ENCODE measurements at places on chromosomes 2 and 18.

GRCh38 chr2:221134718-221135117 is 437.4 kb downstream of the EPHA4 start:
- H3K27ac ChIP-seq: no peak overlapping the region
- H3K27me3 ChIP-seq: no peaks in the 10 kb centered on the region
- no peaks in the 10 kb centered on the region for H3K36me3 ChIP-seq
- no peak overlapping the region for H3K4me3 ChIP-seq
- no peaks in the 10 kb centered on the region for H3K4me1 ChIP-seq
- DNase-seq: no peak

GRCh38 chr2:180647621-180648020 is 332.8 kb upstream of the UBE2E3 start:
- no peak overlapping the region for H3K4me3 ChIP-seq
- no peak overlapping the region for H3K27ac ChIP-seq
- no peak for DNase-seq

GRCh38 chr2:101942851-101943250 is 48.9 kb upstream of the IL1R2 start:
- H3K36me3 ChIP-seq: no peaks in the 10 kb centered on the region
- no peak overlapping the region for H3K4me3 ChIP-seq
- DNase-seq: no peak

DNA sequence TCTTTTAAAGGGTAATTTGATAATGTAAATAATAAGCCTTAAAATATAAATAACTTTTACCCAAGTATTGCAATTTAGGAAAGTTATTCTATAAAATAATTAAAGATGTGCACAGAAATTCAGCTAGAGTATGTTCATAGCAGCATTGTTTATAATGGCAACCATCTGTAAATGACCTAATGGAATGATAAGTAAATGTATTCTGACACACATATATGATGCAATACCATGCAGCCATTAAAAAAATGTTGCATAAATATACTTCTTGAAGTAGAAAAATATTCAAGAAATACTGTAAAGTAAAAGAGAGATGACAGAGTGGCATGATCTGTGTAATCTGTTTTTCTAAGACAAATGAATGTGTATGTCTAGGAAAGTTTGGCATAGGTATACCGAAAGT is 545.7 kb downstream of the ZEB2 start:
- no peak overlapping the region for H3K4me3 ChIP-seq
- no peaks in the 10 kb centered on the region for H3K36me3 ChIP-seq
- H3K27ac ChIP-seq: no peak overlapping the region
- DNase-seq: no peak
- H3K27me3 ChIP-seq: no peaks in the 10 kb centered on the region
- no peaks in the 10 kb centered on the region for H3K4me1 ChIP-seq

- no peak overlapping the region for H3K4me3 ChIP-seq
- no peak for DNase-seq
- no peaks in the 10 kb centered on the region for H3K36me3 ChIP-seq
- no peaks in the 10 kb centered on the region for H3K4me1 ChIP-seq
Measured at GRCh38 chr2:205563646-205564045, 118.7 kb upstream of the NRP2 start.

GRCh38 chr2:96813656-96814055 is 2.4 kb upstream of the CNNM3 start:
- peaks cover 6% of the 10 kb centered on the region for H3K36me3 ChIP-seq
- no peak for DNase-seq
- H3K27me3 ChIP-seq: no peaks in the 10 kb centered on the region
- no peak overlapping the region for H3K4me3 ChIP-seq
- no peaks in the 10 kb centered on the region for H3K4me1 ChIP-seq

- DNase-seq: no peak
- H3K27ac ChIP-seq: no peak overlapping the region
- no peak overlapping the region for H3K4me3 ChIP-seq
- H3K27me3 ChIP-seq: no peaks in the 10 kb centered on the region
- H3K36me3 ChIP-seq: no peaks in the 10 kb centered on the region
Measured at GRCh38 chr2:41663056-41663455, 384.8 kb upstream of the PKDCC start.

DNA sequence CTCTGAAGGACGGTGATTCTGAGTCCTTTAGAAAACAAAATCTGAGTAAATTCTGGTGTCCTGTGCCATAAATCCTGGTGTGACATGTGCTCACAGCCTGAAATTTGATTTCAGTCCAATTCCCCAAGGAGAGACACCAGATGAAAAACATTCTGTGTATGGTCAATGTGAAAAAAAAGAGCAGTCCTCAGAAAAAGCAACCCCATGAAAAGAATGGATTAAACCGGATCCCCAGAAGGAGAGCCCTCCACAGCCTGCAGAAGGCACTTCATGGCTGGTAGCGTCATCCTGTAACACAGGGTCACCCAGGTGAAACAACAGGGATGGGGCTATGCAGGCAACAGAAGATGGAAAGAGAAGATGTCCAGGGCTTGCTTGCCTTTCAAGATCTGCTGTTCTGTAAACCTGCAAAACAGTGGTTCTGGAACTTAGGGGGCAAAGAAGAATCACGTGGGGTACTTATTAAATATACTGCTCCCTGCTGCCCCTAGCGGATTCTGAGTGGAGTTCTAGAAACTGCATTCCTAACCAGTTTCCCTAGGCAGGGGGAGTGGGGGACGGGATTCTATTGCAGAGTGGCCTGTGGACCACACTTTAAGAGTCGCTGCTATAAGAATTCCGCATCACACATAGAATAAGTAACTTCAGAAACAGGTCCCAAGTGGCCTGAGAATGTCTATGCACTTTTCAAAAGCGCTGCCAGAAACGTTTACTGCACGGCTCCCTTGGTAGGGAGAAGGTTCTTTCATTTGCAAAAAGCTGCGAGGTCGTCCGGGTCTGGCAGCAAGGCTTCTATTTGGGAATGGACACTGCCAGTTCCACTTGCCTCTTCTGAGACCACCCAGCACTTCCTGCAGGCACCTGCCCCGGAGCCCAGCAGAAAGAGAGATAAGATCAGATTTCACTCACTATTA is 118.9 kb upstream of the ARL5A start:
- no peak overlapping the region for H3K27ac ChIP-seq
- no peaks in the 10 kb centered on the region for H3K4me1 ChIP-seq
- H3K27me3 ChIP-seq: no peaks in the 10 kb centered on the region
- no peaks in the 10 kb centered on the region for H3K36me3 ChIP-seq

- no peaks in the 10 kb centered on the region for H3K27me3 ChIP-seq
- H3K4me3 ChIP-seq: no peak overlapping the region
- H3K4me1 ChIP-seq: no peaks in the 10 kb centered on the region
- no peaks in the 10 kb centered on the region for H3K36me3 ChIP-seq
- no peak overlapping the region for H3K27ac ChIP-seq
- DNase-seq: no peak
Measured at GRCh38 chr2:196949116-196949515, 22.6 kb upstream of the PGAP1 start.

DNA sequence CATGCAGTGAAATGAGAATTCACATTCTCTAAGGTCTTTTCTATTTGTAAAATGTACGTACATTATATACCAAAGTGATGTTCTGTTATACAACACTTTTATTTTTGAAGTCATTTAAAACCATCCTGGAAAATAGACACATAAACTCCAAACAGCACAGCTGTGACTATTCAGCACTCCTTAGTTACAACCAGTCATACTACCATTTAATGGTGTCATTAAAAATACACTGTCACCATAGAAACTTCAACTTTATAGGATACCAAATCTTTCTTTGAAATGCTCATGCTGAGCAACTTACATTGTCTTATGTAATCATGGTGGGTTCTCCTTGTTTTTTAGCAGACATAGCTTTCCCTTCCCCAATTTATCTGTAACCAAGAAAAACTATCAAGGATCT is 85.3 kb downstream of the METTL4 start:
- no peak for DNase-seq
- H3K4me3 ChIP-seq: no peak overlapping the region
- H3K27ac ChIP-seq: no peak overlapping the region
- H3K4me1 ChIP-seq: no peaks in the 10 kb centered on the region

DNA sequence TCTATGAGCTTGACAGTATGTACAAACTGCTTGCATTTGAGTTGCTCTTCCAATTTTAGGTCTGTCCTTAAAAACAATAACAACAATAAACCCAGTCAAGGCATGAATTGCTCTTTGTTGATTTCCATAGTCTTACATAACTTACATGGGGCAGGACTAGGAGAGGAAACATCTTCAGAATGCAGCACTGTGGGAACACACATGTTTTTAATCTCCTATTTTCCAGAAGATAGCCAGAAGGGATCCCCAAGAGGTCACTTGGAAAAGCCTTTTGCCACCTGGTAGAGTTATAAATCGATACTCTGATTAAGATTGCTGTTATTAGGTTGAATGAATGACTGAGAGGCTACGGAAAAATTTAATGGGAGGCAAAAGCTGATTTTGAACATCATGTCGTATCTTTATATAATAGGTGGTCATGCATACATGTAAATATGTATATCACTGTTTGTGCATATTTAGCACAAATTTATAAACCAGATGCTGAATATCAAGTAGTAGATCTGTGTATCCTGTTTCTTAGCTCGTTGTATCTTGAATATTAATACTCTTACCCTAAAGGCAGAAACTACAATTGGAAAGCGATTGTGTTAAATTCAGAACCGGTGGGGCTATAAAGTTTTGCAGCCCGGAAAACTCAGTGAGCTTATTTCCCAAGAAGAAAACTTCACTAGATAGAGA is 479.4 kb upstream of the TCF4 start:
- no peak for DNase-seq
- no peaks in the 10 kb centered on the region for H3K36me3 ChIP-seq
- H3K4me1 ChIP-seq: no peaks in the 10 kb centered on the region

DNA sequence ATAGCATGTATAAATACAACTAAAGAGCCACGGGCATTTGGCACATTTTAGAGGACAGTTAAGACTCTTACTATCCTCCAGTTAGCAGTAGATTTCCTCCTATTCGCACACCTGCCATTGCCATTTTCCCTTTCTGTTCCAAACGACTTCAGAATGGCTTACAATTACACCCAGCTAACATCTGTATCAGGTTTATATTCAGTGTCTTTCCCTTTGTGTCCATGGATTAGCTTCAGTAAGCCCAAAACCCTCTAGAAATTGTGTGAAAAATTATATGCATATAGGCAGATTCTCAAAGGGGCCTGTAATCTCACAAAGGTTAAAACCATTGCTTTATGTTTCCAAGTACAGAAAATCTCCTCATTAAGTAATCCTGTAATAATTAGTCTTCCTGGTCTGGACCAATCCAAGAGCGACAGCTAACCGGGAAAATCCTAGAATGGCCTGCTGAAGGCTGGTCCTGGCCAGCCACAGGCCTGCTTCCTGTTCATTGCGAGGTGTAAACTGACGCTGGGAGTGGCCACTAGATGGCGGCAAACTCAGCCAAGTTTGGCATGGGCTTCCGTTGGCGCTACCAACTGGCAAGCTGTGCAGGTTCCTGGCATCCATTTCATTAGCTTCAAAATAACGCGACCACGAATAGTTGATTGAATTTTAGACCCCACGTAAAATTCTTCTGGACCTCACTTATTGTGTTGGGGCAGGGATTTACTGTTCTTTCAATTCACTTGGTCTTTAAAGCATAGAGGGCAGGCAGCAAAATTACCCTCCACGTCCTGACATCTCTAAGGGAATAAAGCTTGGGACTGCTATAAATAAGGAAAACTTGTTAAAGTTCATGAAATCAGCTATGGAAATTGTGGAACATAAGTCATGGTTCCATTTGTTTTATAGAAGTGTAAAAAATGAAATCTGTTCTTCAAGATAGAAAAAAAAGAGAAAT is 17.1 kb downstream of the ARHGAP25 start:
- peak; percentile 94 for DNase-seq
- no peak overlapping the region for H3K27ac ChIP-seq
- H3K27me3 ChIP-seq: no peaks in the 10 kb centered on the region

DNA sequence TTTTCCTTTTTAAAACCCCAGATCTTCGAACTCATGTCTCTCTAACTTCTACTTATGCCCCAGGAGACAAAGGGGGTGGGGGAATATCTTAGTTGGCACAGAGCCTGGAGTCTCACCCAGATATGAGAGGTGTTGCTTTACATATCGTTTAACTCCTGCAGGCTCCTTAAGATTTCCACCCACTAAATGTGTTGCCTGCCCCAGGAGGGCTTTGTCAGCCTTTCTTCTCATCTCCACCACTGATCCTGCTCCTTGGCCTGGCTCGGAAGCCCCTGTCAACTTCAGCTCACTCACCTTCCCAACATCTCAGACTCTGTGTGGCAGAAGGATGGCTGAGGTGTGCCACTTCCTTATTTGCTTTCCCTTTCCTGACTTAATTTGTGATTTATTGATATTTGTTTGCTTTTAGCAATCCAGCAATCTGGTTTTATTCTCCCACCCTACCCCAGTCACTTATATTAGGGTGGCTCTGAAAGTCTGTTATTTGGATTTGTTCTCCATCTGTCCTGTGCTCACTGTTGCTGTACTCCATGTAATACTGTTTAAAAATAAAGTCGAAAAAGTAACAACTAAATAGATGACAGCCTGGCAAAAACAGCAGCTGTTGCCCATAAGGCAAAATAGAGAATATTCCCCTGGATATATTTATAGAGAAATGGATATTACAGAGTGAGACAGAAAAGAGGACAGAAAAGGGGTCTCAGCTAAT is 200.6 kb downstream of the ZBTB7C start:
- no peak overlapping the region for H3K27ac ChIP-seq
- no peaks in the 10 kb centered on the region for H3K27me3 ChIP-seq
- H3K36me3 ChIP-seq: no peaks in the 10 kb centered on the region
- H3K4me1 ChIP-seq: no peaks in the 10 kb centered on the region
- DNase-seq: no peak

DNA sequence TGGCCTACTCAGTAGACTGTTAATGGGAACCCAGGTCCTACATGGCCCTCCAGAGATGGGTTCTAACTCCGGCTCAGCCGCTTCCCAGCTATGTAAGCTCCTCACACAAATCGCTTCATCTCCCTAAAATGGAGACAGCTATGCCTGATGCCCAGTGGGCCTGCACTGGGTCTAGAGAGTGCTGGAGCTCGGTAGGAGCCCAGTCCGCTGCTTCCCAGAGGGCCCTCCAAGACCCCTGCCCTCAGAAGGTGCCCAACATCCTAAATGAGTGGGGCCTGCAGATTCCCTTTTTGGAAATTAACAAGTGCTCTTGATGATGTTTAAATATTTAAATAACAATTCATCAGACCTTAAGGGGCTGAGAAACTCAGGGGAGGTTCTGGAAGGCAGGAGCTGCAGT is 47.1 kb downstream of the HS1BP3 start:
- H3K27me3 ChIP-seq: no peaks in the 10 kb centered on the region
- H3K4me3 ChIP-seq: no peak overlapping the region
- DNase-seq: no peak

GRCh38 chr18:30455741-30456140 is 586.8 kb downstream of the DSC3 start:
- H3K4me3 ChIP-seq: no peak overlapping the region
- no peaks in the 10 kb centered on the region for H3K4me1 ChIP-seq
- no peaks in the 10 kb centered on the region for H3K36me3 ChIP-seq
- no peak overlapping the region for H3K27ac ChIP-seq
- DNase-seq: no peak
- H3K27me3 ChIP-seq: no peaks in the 10 kb centered on the region

- peak overlapping the region; percentile 32 for H3K27ac ChIP-seq
- no peaks in the 10 kb centered on the region for H3K36me3 ChIP-seq
- peaks cover 6% of the 10 kb centered on the region for H3K4me1 ChIP-seq
- H3K4me3 ChIP-seq: no peak overlapping the region
Measured at GRCh38 chr18:45359275-45360009, 255.8 kb upstream of the SLC14A2 start.

Data from right atrium auricular region (tissue), 2 donors.